Thoracic aorta (tissue), 2 donors: ENCODE measurements at places on chromosomes 7 and 10. TPM values are rescaled to one million over a fixed set of nuclear protein-coding genes. Genes with fewer than 3 reads are reported as not detected.

The LRMDA gene
- total RNA-seq: 36.6 TPM

The ITIH5 gene
- total RNA-seq: 15.9 TPM

The EPHA1 gene
- 0.41 TPM for total RNA-seq

The HOXA10 gene
- total RNA-seq: 0.81 TPM

The OR9A2 gene
- not detected for total RNA-seq

The GPR85 gene
- 0.68 TPM for total RNA-seq

The ZNF804B gene
- total RNA-seq: not detected

The SPAG6 gene
- not detected for total RNA-seq

The LIPM gene
- not detected for total RNA-seq

The ACSM6 gene
- total RNA-seq: not detected

The CALY gene
- total RNA-seq: not detected

The NEUROG3 gene
- total RNA-seq: not detected

The KIAA1549 gene
- total RNA-seq: 0.95 TPM

The RNLS gene
- total RNA-seq: 6.2 TPM

The CALCR gene
- not detected for total RNA-seq

The ZNF488 gene
- not detected for total RNA-seq

The PHYH gene
- total RNA-seq: 23.8 TPM

The SPDYE9 gene
- not detected for total RNA-seq

The HOXA5 gene
- 0.35 TPM for total RNA-seq

- peaks cover 37% of the 10 kb centered on the region for H3K4me1 ChIP-seq
- no peak overlapping the region for H3K27ac ChIP-seq
- no peak for DNase-seq
- no peaks in the 10 kb centered on the region for H3K36me3 ChIP-seq
Measured at GRCh38 chr7:22728401-22729029, 1.5 kb downstream of the IL6 start.

DNA sequence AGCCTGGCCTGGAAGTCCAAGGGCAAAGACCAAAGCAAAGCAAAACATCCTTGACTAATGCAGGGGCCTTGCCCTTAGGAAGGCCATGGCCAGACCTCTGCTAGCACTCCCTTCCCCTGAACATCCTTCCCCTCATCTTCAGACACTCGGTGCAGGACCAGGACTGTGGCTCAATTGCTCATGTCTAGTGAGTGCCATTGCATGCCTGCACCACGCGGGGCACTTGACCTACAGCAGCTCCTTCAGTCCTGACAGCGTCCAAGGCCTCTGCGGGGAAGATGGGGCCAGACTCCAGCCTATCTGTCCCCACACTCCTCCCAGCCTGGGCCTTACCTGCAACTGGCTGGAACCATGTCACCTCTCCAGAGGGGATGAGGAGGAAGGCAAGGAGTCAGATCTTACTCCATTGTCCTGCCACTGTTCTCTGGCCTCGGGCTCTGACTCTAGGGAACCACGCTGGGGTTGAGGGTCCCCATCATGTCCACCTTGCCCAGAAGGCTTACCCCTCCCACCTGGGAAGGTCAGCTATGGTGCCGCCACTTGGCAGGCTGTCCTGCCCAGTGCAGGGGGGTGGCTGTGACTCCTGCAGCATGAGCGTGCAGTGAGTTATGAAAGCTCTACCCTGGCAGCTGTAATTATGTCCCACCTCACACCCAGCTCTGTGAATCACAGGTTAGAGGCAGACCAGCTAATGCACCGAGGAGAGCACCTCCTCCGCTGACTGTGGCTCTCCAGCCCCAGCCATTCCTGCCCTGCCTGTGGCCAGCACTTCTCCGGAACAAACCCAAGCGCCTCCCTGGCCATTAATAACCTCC is 16.1 kb downstream of the DRGX start:
- no peak overlapping the region for H3K4me3 ChIP-seq
- H3K27ac ChIP-seq: no peak overlapping the region
- no peak for DNase-seq
- H3K27me3 ChIP-seq: no peaks in the 10 kb centered on the region
- H3K36me3 ChIP-seq: no peaks in the 10 kb centered on the region

DNA sequence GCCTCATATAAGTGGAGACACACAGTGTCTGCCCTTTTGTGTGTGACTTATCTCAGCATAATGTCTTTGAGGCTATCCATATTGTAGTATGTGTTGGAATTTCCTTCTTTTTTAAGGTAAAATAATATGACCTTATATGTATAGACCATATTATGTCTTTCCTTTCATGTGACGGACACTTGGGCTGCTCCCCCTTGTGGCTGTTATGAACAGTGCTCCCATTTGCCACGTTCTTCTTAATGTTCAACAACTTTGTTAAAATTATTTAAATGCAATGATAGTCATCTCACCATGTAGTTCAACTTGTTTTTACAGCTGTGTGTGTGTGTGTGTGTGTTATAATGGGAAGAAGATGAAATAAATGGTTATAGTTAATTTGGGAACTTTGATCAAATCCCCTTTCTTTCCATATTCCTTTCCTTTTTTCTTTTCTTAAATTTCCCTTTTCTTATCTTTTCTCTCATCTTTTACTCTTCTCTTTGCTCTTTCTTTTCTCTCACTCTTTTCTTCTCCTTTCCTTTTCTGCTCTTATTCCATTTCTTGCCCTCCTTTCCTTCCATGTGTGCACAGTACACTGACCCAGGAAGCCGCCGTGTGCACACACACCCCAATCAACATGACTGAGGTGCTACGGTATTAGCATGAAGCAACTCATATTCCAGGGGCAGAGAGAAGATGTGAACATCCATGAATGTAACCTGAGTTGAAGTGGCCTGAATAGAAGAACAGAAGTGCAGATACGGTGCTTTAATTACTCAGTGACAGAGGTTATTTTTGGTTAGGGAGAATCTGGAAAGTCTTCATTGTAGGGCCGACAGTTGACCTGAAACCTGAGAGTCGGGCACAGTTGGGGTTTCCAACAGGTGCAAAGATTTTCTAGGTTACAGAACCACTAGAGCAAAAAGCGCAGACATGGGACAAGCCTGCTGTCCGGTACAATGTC is 596.6 kb downstream of the SDK1 start:
- no peak overlapping the region for H3K4me3 ChIP-seq
- no peak overlapping the region for H3K27ac ChIP-seq
- no peaks in the 10 kb centered on the region for H3K36me3 ChIP-seq
- no peak for DNase-seq
- no peaks in the 10 kb centered on the region for H3K27me3 ChIP-seq

DNA sequence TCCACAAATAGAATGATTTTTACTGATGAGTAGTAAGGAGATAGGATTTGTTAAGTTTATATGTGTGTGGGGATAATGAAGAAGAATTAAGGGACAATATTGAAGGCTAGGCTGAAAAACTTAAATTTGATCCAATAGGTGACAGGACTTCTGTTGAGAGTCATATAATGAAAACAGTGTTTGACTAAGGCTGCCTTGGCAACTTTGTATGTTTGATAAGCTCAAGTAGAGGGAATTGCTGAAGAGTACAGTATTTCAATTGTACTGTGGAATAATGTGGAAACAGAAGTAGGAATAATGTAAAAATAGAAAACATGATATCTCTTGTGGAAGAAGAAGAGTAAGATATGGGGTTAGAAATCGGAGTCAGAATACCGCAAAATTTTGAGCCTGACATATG is 10.5 kb downstream of the R3HCC1L start:
- no peaks in the 10 kb centered on the region for H3K36me3 ChIP-seq
- no peak overlapping the region for H3K4me3 ChIP-seq
- no peak for DNase-seq
- H3K27ac ChIP-seq: no peak overlapping the region
- H3K4me1 ChIP-seq: no peaks in the 10 kb centered on the region

GRCh38 chr7:105849122-105849855 is 27.1 kb downstream of the ATXN7L1 start:
- no peaks in the 10 kb centered on the region for H3K4me1 ChIP-seq
- no peak overlapping the region for H3K4me3 ChIP-seq

- H3K27ac ChIP-seq: no peak overlapping the region
- H3K36me3 ChIP-seq: no peaks in the 10 kb centered on the region
- no peak for DNase-seq
- no peak overlapping the region for H3K4me3 ChIP-seq
Measured at GRCh38 chr10:71277914-71278665, 41.0 kb upstream of the SLC29A3 start.

GRCh38 chr10:69515699-69516259 is 57.4 kb downstream of the NEUROG3 start:
- no peaks in the 10 kb centered on the region for H3K36me3 ChIP-seq
- no peaks in the 10 kb centered on the region for H3K4me1 ChIP-seq
- no peak overlapping the region for H3K27ac ChIP-seq
- H3K4me3 ChIP-seq: no peak overlapping the region

GRCh38 chr7:127245607-127246006 is 7.1 kb downstream of the GRM8 start:
- H3K27me3 ChIP-seq: no peaks in the 10 kb centered on the region
- H3K4me1 ChIP-seq: no peaks in the 10 kb centered on the region
- H3K4me3 ChIP-seq: no peak overlapping the region
- H3K36me3 ChIP-seq: no peaks in the 10 kb centered on the region
- H3K27ac ChIP-seq: no peak overlapping the region
- no peak for DNase-seq

GRCh38 chr7:123769371-123769770 is 20.6 kb upstream of the WASL start:
- no peaks in the 10 kb centered on the region for H3K36me3 ChIP-seq
- no peak overlapping the region for H3K27ac ChIP-seq
- no peaks in the 10 kb centered on the region for H3K27me3 ChIP-seq
- DNase-seq: no peak
- no peaks in the 10 kb centered on the region for H3K4me1 ChIP-seq

- H3K27ac ChIP-seq: peak overlapping the region; percentile 86
- H3K36me3 ChIP-seq: no peaks in the 10 kb centered on the region
- peaks cover 65% of the 10 kb centered on the region for H3K4me1 ChIP-seq
- DNase-seq: no peak
- H3K4me3 ChIP-seq: peak overlapping the region; percentile 64
- H3K27me3 ChIP-seq: no peaks in the 10 kb centered on the region
Measured at GRCh38 chr7:2614631-2615330, 17.0 kb upstream of the TTYH3 start.

GRCh38 chr10:100155936-100156335 is 29.9 kb downstream of the ERLIN1 start:
- DNase-seq: no peak
- H3K27ac ChIP-seq: no peak overlapping the region
- H3K36me3 ChIP-seq: peaks cover 36% of the 10 kb centered on the region
- H3K4me3 ChIP-seq: no peak overlapping the region

GRCh38 chr10:35546824-35547225 is 58.3 kb upstream of the GJD4 start:
- no peak for DNase-seq
- H3K4me1 ChIP-seq: peaks cover 8% of the 10 kb centered on the region
- no peaks in the 10 kb centered on the region for H3K36me3 ChIP-seq

- H3K4me3 ChIP-seq: no peak overlapping the region
- DNase-seq: no peak
- no peak overlapping the region for H3K27ac ChIP-seq
- no peaks in the 10 kb centered on the region for H3K27me3 ChIP-seq
- H3K36me3 ChIP-seq: no peaks in the 10 kb centered on the region
Measured at GRCh38 chr7:23211589-23211988, 29.7 kb downstream of the NUP42 start.

- no peaks in the 10 kb centered on the region for H3K4me1 ChIP-seq
- H3K4me3 ChIP-seq: no peak overlapping the region
- H3K27me3 ChIP-seq: no peaks in the 10 kb centered on the region
- no peaks in the 10 kb centered on the region for H3K36me3 ChIP-seq
Measured at GRCh38 chr7:146355216-146355615, 238.6 kb downstream of the CNTNAP2 start.

GRCh38 chr10:60148266-60148840 is 241.3 kb downstream of the ANK3 start:
- no peak for DNase-seq
- H3K4me1 ChIP-seq: peaks cover 15% of the 10 kb centered on the region
- H3K27me3 ChIP-seq: no peaks in the 10 kb centered on the region
- H3K4me3 ChIP-seq: no peak overlapping the region
- H3K27ac ChIP-seq: no peak overlapping the region

DNA sequence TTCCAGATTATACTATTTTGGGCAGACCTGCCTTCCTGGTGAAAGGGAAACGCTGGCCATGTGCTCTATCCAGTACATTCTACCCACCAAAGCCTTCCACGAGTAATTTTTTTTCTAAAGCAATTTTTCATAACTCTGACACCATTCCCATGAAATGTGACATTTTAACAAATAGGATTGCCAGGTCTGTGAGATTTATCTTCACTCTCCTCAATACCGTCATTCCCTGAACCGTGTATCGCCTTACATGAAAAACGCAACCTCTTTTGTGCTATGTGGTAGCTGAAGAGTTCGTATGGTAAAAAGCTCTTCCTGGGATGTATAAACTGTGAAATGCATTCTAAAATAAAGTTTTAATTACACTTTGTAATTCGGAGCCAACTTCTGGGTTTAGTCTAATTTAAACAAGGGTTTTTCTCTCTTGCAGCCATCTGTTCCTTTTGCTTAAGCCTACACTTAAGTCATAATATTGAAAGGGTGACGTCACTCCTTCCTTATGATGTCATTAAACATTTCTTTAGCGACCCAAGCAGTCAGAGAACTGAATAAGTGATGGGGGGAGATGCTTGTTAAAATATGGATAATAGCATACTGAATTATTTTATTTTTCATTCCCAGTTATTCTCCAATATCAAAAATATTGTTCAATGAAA is 27.7 kb downstream of the C1QL3 start:
- H3K27ac ChIP-seq: no peak overlapping the region
- no peaks in the 10 kb centered on the region for H3K4me1 ChIP-seq
- no peak overlapping the region for H3K4me3 ChIP-seq
- H3K27me3 ChIP-seq: no peaks in the 10 kb centered on the region
- no peak for DNase-seq

GRCh38 chr10:122513053-122513452 is 47.5 kb upstream of the DMBT1 start:
- H3K27me3 ChIP-seq: no peaks in the 10 kb centered on the region
- H3K36me3 ChIP-seq: peaks cover 49% of the 10 kb centered on the region
- H3K4me1 ChIP-seq: no peaks in the 10 kb centered on the region
- no peak overlapping the region for H3K4me3 ChIP-seq
- no peak for DNase-seq
- no peak overlapping the region for H3K27ac ChIP-seq

GRCh38 chr7:105816954-105817615 is 59.3 kb downstream of the ATXN7L1 start:
- H3K4me3 ChIP-seq: no peak overlapping the region
- H3K27me3 ChIP-seq: no peaks in the 10 kb centered on the region
- no peaks in the 10 kb centered on the region for H3K4me1 ChIP-seq
- no peak for DNase-seq

GRCh38 chr10:80158598-80159127 is 26.1 kb downstream of the PLAC9 start:
- peaks cover 48% of the 10 kb centered on the region for H3K4me1 ChIP-seq
- peak overlapping the region; percentile 91 for H3K27ac ChIP-seq
- H3K36me3 ChIP-seq: peaks cover 38% of the 10 kb centered on the region
- no peaks in the 10 kb centered on the region for H3K27me3 ChIP-seq
- H3K4me3 ChIP-seq: no peak overlapping the region

GRCh38 chr10:35387768-35388167 is 51.5 kb downstream of the CCNY start:
- no peak overlapping the region for H3K27ac ChIP-seq
- DNase-seq: no peak
- H3K4me3 ChIP-seq: no peak overlapping the region
- H3K36me3 ChIP-seq: no peaks in the 10 kb centered on the region

GRCh38 chr10:106566873-106567272 is 597.6 kb downstream of the SORCS1 start:
- H3K4me1 ChIP-seq: no peaks in the 10 kb centered on the region
- no peak overlapping the region for H3K4me3 ChIP-seq
- no peaks in the 10 kb centered on the region for H3K27me3 ChIP-seq
- no peak overlapping the region for H3K27ac ChIP-seq
- no peaks in the 10 kb centered on the region for H3K36me3 ChIP-seq
